H9 (cell line): ENCODE measurements at places on chromosomes 6 and 20. TPM values are rescaled to one million over a fixed set of nuclear protein-coding genes. Genes with fewer than 3 reads are reported as not detected.

UBE3D gene
- total RNA-seq: 10.2 and 10.7 TPM in 2 replicates

EEF1A2 gene
- 25.8 and 27.4 TPM in 2 replicates for total RNA-seq

STX11 gene
- total RNA-seq: 0.11 and 0.22 TPM in 2 replicates

WFDC2 gene
- 57.1 and 59.6 TPM in 2 replicates for total RNA-seq

POM121L2 gene
- not detected in 2 replicates for total RNA-seq

TMEM200A gene
- total RNA-seq: 6.1 and 6.4 TPM in 2 replicates

CD109 gene
- 3.2 and 3.3 TPM in 2 replicates for total RNA-seq

MACROD2 gene
- total RNA-seq: 1.6 and 2.0 TPM in 2 replicates

JPH2 gene
- 0.31 and 0.35 TPM in 2 replicates for total RNA-seq

TP53TG5 gene
- total RNA-seq: 0.59 TPM in 1 of 2 replicates, not detected in the other

CCN5 gene
- not detected in 2 replicates for total RNA-seq

KIF25 gene
- total RNA-seq: 0.22 and 0.59 TPM in 2 replicates

RAB44 gene
- 0.04 TPM in 1 of 2 replicates, not detected in the other for total RNA-seq

- DNase-seq: no peak
Observed at GRCh38 chr6:162963861-162964260, 236.1 kb downstream of the PACRG start.

- DNase-seq: peak; percentile 37
Observed at GRCh38 chr6:79048611-79049010, 29.4 kb downstream of the PHIP start.

DNA sequence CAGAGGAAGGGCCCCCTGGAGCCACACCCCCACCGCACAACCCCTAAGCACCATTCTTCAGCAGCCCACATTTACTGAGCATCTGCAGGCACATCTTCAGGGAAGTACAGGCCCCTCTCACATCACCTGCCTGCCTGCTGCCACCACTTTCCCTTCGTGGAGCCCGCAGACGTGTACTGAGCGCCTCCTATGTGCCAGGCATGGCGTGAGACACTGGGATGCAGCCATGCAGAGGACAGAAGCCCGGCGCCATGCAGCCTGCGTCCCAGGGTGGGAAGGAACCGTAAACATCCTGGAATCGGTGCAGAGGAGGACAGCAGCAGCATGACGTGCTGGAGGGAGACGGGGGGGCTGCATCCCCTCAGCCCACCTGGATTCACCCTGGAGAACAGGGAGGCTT, 78.1 kb downstream of the GRM4 start:
- peak; percentile 50 for DNase-seq

GRCh38 chr6:90859612-90860011, 272.7 kb upstream of the MAP3K7 start:
- DNase-seq: no peak

DNA sequence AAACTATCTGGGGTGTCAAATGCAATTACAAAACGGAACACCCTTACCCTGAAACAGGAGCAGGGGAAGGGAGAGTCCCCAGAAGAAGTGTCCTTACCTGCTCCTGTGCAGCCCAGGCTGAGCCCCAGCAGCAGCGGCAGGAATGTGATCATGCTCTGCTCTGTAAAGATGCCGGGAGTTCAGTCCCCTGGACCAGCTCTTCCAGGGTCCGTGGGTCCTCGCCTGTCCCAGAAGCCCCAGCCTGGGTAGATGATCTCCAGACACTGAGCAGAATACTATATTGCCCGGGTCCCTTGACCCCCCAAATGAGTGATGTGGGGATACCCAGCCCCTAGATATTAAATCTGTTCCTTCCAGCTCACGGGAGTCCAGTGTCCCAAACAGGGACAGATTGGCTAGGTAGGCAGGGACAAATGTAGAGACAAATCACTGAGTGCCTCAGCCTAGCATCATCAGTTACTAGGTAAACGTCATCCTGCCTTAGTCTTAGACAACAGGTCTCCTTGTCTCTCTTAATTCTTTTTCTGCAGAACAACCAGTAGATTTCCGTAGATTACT, at the start of gene HLA-DMB:
TSS of gene HLA-DMB (minus strand) at position 373 of the 558 bp plus-strand sequence. CDS start at position 152, 221 bp downstream.
- DNase-seq: peak; percentile 72

- DNase-seq: no peak
Observed at GRCh38 chr6:31450751-31451150, 47.2 kb upstream of the MICB start.

DNA sequence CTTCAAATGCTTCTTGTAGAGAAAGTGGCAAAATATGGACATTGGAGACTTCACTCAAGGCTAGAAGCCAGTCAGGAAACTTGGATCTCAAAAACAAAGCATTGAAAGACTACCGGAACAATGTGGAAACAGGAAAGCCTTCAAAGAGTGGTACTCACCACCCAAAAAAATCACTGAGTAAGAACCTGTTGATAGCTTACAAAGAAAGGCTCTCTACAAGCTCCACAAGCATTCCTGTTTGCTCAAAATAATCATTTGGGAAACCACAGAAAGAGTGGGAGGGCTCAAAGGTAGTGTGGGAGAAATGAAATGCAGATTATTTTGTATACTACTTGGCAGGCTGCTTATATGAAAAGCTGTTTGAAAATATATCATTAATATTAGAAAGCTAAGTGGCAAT, 9.5 kb upstream of the DST start:
- no peak for DNase-seq

GRCh38 chr6:62940848-62941247, 270.4 kb upstream of the FKBP1C start:
- DNase-seq: no peak

DNA sequence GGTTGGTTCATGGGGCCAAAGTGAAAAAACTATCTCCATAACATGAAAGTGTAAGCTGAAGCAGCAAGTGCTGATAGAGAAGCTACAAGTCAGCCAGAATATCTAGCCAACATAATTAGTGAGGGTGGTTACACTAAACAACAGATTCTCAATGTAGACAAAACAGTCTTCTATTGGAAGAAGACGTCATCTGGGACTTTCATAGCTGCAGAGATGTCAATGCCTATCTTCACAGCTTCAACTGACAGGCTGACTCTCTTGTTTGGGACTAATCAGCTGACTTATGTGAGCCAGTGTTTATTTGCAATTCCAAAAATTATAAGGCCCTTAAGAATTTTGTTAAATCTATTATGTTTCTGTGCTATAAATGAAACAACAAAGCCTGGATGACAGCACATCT, 63.2 kb downstream of the GMDS start:
- no peak for DNase-seq

DNA sequence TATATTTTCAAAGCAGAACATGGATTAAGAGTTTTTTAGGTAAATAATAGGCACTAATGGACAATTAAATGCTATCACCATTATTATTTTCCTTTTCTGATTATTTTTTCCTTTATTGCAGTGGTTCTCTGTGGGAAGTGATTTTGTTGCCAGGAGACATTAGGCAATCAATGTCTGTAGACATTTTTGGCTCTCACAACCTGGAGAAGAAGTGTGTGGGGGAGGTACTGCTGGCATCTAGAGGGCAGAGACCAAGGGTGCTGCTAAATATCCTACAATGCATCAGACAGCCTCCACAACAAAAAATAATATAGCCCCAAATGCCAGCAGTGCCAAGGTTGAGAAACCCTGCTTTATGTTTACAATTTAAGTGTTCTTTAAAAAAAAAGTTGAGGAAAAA, 8.3 kb downstream of the IFNGR1 start:
- DNase-seq: no peak

GRCh38 chr6:144415014-144415413, 129.9 kb downstream of the UTRN start:
- DNase-seq: no peak

DNA sequence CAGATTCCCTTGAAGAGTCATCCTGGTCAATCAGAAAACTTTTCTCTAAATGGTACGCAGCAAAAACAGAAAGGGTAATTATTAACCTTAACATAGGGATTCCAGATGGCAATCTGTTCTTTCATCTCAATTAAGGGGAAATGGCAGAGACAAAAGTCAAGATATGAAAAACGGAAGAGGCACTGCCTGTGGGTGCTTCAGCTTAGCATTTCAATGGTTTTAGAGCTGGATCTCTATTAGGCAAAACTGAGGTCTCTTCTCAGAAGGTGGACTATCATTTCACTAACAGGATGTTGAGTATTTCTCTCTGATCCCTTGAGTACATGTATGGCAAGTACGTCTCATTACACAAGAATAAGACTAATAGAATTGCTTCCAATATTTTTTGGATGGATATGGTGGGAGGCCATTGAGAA, 296.9 kb downstream of the HIVEP2 start:
- no peak for DNase-seq

GRCh38 chr20:36501367-36502006, 39.8 kb upstream of the MYL9 start:
- no peak for DNase-seq

- no peak for DNase-seq
Observed at GRCh38 chr6:55734256-55734655, 141.1 kb downstream of the BMP5 start.

DNA sequence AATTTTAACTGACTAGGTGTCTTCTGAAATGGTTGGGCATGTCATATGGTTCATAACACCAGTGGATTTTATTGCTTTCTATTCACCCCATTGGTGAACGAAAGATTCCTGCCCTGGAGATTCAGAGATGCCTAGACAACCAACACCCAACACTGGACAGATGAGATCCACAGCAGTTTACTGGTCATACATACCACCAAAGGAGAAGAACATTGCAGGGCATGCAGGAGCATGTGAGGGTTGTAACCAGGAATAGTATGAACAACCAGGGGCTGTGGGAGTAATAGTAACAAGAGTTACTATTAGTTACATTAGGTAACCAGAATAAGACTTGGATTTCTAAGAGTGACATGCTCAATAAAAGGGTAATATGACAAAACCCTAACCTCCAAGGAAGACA, 77.8 kb upstream of the FABP7 start:
- no peak for DNase-seq

DNA sequence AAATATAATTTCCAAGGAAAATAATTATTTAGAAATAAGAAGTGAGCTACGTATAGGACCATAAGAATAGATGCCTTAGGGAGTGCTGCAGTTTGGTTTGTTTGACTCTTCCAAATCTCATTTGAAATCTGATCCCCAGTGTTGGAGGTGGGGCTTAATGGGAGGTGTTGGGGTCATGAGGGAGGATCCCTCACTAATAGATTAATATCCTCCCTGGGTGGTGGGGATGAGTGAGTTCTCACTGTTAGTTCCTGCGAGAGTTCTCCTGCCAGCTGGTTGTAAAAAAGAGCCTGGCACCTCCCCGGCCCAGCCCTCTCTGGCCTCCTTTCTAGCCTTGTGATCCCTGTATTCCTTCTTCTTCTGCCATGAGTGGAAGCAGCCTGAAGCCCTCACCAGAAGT, 69.3 kb downstream of the RCAN2 start:
- DNase-seq: peak; percentile 29

DNA sequence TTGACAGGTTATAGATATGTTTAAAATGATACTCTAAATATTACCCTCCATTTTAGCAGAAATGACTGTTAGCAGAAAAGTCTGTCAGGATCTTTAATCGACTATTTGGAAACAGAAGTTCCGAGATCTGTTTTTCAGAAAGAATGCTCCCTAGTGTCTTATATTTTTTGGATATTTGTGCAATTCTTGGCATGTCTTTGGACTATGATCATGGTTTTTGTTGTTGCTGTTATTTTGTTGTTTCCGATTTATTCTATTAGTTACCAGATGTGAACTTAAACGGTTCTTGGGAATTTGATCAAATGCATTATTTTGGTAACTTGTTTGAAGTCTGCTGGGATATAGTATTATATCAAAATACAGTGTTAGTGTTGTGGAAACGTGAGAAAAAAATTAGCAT, 106.4 kb upstream of the CEP162 start:
- DNase-seq: no peak

DNA sequence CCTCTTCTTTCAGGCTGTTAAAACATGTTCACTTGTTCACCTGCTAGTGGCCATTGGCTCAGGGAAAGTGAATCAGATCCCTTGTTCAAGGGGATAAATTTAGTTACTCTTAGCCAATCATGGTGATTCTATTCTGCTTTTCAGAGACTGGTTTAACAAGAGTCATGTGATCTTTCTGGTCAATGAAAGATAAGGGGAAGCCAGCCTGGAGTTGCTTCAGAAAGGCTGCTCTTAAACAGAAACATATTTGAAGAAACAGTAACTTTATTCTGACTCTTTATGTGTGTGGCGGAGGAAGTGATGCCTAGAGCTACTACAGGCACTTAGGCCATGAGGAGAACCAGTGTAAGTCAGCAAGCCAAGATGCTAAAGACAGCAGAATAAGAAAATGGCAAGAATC, 28.1 kb upstream of the AHI1 start:
- DNase-seq: no peak
